NCI-H774 (cell line): ENCODE measurements at places on chromosomes 3 and 15.

GRCh38 chr3:150384296-150385212 is 23.5 kb upstream of the TSC22D2 start:
- no peak for DNase-seq

- DNase-seq = no peak
Observed at GRCh38 chr3:16254916-16255315, 9.8 kb downstream of the DPH3 start.

DNA sequence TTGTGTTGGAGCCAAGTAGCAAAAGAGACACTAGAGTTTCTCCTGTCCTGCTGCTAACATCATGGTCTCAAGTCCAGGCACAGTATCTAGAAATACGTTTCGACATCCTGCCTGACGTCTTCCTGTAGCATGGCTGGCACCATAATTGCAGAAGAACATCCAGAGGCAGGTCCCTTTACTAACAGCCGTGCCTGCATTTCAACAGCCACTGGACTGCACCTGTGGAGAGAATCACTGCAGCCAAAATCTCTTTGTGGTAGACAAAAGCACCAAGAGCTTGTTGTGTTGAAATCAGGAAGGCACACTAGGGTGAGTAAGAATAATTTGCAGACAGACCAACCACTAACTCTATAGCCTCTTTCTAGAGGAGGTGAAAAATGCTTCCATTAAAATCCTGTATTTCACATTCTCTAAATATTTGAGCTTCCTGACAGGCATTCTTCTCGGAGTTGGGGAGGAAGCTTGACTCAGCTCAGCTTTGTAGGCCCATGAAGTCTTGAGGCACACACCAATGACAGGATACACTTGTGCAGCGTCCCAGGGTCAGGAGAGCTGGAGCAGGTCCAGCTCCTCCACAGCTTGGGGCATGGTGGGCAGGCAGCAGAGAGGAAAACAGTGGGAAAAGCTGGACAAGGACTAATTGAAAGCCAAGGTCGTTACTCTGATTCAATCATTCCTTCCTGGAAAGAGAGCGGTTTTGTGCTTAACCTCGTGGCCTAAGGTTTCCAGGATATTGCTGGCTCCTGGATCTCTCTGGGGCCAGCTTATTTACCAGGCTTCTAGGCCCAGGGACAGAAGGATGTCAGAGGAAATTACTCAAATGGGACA is 244.9 kb downstream of the FAM43A start:
- no peak for DNase-seq

- no peak for DNase-seq
Observed at GRCh38 chr3:193095366-193095765, 145.7 kb upstream of the PLAAT1 start.

DNA sequence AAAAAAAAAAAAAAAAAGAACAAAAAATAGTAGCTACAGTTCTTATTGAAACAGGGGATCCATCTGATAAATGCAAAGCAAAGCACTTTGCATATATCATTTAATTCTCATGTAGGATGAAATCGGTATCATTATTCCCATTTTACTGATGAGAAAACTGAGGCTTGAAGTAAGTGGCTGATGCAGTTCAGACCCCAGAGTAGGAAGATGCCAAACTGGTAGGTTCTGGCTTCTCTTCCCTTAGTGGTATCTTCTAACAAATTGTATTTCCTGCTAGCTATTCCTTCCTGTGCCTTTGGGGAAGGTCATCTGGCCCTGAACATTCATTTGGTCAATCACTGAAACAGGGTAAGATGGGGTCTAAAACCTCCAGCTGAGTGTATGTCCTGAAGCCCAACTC is 21.9 kb downstream of the PIF1 start:
- no peak for DNase-seq

DNA sequence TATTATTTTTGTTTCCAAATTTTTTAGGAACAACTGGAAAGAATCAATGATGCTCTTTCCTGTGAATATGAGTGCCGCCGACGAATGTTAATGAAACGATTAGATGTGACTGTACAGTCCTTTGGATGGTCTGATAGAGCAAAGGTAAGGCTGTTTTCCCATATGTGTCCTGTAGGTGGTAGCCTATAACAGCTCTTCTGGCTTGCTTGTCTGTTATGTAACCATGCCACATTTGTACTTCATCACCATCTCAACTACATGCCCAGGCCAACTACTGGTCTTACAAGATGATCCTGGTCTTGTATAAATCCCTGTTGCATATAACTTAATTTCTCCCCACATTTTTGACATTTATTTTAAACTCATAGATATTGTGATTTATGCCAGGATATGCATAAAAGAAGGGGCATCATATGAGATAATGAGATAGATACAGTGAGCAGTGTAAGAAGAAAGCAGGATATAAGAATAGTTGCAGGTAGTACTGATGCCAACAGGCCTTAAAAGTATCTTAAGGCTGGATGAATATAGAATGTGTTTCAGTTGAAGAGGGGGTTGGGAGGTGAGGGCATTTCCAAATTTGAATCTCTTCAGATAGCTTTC is 20.3 kb downstream of the FAM98B start:
- peak; percentile 18 for DNase-seq

DNA sequence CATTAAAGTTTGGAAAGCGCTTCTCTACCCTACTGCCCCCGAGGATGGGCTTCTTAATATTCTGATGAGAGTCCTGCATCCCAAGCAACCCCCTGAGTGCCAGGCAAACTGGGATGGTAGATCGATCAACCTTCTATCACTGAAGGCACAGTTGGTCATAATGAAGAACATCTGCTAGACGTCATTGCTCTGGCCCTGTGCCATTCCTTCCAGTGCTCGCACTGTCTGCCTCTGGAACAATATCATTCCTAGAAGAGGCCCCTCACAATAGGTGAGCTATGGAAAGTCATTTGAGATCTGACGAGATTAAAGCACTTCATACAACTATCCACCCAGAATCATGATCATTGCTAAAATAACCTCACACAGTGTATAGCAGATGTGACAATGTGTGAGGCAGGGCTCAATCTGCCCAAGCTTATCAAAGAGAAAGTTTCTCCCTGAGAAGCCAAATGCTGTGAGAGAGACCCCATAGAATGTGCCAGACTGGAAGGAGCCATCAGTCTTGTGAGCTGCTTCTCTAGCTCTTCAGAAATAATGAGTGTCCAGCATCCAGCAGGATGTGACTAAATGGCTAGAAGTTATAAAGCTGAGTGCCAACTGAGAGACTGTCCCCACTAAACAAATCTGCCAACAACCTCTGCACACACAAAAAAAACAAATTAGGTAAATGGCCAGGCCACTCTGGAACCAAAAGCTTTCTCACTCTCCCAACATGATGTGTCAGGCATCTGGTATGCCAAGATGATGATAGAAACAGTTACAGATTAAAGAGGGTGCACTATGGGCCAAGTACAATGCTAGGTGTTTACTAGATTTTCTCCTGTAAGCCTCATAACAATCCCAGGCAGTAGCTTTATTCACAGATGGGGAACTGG is 165.5 kb downstream of the NECTIN3 start:
- no peak for DNase-seq

DNA sequence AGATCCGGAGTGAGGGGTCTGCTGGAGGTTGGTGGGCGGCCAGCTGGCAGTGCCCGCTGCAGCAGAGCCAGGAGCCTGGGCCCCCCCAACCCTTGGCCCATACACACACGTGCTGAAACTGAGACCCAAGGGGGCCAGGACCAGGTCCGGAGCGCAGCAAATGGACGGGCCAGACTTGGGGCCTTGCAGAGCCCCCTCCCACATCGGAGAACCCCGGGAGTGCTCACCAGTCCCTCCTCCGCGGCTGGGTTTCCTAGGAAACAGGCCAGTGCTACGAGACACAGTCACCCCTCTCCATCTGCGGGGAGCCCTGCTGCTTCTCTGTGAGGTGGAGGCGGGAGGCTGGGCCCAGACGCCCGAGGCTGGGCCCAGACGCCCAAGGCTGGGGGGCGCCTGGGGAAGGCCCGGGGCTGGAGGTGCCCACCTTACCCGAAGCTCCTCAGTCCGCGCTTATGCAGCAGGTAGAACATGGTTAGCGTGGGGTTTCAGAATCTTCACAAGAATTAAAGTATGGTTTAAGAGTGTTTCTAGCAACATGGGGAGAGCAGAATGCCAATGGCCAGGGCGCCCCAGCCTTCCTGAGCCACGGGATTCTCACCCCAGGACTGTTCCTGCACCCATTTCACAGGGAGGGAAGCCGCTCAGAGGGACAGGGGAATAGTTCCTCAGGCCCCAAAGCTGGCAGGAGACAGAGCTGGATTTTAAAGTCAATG is 135.0 kb upstream of the PRR20G start:
- DNase-seq = no peak
